ENCODE measurements at places on chromosomes 4 and X. TPM values are rescaled to one million over a fixed set of nuclear protein-coding genes. Genes with fewer than 3 reads are reported as not detected.

The DTHD1 gene
- not detected for total RNA-seq

DNA sequence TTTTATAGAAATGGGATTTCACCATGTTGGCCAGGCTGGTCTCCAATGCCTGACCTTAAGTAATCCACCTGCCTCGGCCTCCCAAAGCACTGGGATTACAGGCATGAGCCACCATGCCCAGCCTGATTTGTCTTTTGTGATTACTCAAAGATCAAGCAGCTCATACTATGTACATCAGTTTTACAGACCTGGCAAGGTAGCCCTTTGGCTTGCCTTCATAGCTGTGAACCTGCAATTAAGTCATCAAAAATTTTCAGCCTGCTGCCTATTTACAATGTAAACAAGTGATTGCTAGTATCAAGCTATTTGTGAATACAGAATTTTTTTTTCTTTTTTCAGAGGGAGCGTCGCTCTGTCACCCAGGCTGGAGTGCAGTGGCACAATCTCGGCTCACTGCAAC is 46.2 kb downstream of the GSX2 start:
- no peak for DNase-seq

The RXFP1 gene
- total RNA-seq = not detected

GRCh38 chr4:128527351-128527750 is 239.7 kb upstream of the PGRMC2 start:
- no peak for DNase-seq

DNA sequence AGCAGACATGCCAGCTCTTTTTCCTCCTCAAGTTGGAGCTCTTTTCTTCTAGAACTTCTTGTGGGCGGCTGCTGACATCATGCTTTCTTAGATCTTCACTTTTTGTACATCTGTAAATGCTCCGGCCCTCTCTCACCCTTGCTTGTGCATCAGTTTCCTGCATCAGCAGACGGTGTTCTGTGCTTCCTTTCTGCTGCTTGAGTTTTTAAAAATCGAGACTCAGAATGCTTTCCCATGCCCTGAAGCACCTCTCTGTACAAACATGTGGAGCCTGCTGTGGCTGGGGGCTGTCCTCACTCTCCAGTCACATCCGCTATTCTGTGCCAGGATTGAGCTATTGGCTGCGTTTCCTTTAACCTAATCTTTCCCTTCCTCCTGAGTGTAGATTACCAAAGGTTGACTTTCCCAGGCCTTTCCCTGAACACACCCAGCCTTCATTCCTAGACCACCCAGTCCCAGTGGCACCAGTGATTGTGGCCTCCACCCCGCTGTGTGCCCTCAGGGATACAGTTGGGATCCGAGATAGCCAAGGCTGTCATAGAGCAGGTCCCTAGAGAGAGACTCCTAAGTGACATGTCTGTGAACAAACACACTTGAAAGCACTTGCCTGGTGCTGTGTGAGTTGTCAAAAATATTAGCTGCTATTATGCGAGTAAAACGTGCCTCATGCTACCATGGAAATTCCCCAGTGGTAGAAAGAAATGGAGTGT is 41.9 kb downstream of the TNIP2 start:
- no peak for DNase-seq

- no peak for DNase-seq
Observed at GRCh38 chrX:112766774-112767173, 73.9 kb downstream of the AMOT start.

The MAMLD1 gene
- 0.68 TPM for total RNA-seq

DNA sequence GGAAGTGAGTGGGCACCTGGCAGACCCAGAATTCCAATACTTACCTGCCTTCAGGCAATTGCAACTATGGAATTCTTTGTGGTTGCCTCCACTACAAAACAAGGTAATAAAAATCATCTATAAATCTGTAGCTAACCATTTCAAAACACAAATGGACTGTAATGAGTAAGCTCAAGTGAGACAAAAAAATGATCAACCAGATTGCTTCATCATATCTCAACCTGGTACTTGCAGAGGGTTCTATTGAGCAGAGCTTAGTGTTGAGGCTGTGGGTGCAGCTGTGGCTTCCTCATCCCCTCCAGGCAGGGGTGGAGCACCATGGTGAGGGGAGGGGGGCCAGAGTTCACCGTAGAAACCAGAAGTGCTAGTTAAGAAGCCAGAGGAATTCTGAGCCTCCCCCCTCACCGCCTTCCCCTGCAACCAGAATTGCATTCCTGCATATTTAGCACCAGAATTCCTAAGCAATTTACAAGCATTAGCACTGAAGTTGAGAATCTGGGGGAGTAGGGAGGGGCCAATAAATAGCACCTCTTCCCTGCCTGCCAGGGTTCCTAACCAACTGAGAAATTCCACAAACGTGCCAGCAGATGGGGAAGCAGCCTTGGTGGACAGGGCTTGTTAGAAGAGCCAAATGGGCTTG is 11.5 kb downstream of the CTAG1A start:
- peak; percentile 86 for DNase-seq

The EREG gene
- 0.11 TPM for total RNA-seq

- no peak for DNase-seq
Observed at GRCh38 chr4:35772291-35772690, 472.0 kb downstream of the ARAP2 start.

All from endodermal cell (in vitro differentiated cells).